ENCODE measurements at places on chromosomes 13 and 19. TPM values are rescaled to one million over a fixed set of nuclear protein-coding genes. Genes with fewer than 3 reads are reported as not detected.

- H3K36me3 ChIP-seq: peaks cover 5% of the 10 kb centered on the region
- no peak overlapping the region for H3K4me3 ChIP-seq
- no peaks in the 10 kb centered on the region for H3K27me3 ChIP-seq
- no peak for DNase-seq
Observed at GRCh38 chr19:22427547-22427946, 5.4 kb upstream of the ZNF98 start.

GRCh38 chr13:109400624-109401257, 385.6 kb downstream of the IRS2 start:
- H3K27me3 ChIP-seq: no peaks in the 10 kb centered on the region
- DNase-seq: peak; percentile 8
- no peak overlapping the region for H3K27ac ChIP-seq
- no peak overlapping the region for H3K4me3 ChIP-seq

ZNF560 gene
- total RNA-seq: not detected

PGLYRP1 gene
- not detected for total RNA-seq

- no peaks in the 10 kb centered on the region for H3K36me3 ChIP-seq
- no peak overlapping the region for H3K4me3 ChIP-seq
- peak; percentile 24 for DNase-seq
- H3K27me3 ChIP-seq: no peaks in the 10 kb centered on the region
Observed at GRCh38 chr19:32631381-32631780, 43.6 kb downstream of the ANKRD27 start.

LENG9 gene
- total RNA-seq: 4.0 TPM

GRIN2D gene
- total RNA-seq: 0.45 TPM

DNA sequence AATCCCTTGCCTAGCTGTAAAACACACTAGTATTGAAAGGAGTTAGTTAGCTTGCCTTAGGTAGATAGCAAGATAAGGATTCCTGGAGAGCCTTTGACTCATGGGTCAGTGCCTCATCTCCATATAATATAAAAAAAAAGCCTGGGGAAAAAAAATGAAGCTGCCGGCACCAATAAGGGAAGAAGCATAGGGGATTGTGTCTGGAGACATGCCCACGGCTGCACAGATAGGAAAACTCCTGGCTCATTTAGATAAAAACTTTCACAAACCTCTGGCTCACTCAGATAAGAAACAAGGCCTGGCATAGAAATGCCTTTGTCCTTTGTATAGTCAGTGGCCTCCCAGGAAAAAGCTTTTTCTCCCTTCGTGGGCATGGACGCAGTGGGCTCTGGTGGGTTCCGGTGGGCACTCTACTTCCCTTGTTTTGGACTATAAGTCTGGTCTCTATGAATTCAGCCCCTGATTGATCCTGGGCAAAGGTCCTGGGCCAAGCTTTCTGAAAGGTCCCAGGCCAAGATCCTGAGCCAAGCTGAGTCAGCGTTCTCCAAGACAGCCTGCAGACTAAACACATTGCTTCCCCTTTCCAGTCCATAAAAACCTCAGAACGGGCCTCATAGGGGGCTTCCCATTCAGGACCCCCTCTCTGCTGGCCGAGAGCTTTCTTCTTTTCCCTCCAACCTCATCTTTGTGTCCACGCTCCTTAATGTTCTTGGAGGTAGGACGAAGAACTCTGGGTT, 4.9 kb upstream of the OR7A17 start:
- H3K27me3 ChIP-seq: no peaks in the 10 kb centered on the region
- no peak for DNase-seq
- no peak overlapping the region for H3K4me3 ChIP-seq
- H3K36me3 ChIP-seq: no peaks in the 10 kb centered on the region

ZNF320 gene
- total RNA-seq: 30.1 TPM

SLC25A42 gene
- 4.0 TPM for total RNA-seq

KHSRP gene
- total RNA-seq: 136 TPM

GRCh38 chr13:43036351-43037250, 13.2 kb downstream of the DNAJC15 start:
- H3K27me3 ChIP-seq: no peaks in the 10 kb centered on the region
- H3K27ac ChIP-seq: no peak overlapping the region
- no peaks in the 10 kb centered on the region for H3K36me3 ChIP-seq
- H3K4me1 ChIP-seq: peaks cover 11% of the 10 kb centered on the region
- H3K4me3 ChIP-seq: no peak overlapping the region

GRCh38 chr13:112895521-112896465, 73.2 kb upstream of the MCF2L start:
- H3K4me1 ChIP-seq: peaks cover 47% of the 10 kb centered on the region
- no peak for DNase-seq
- peak overlapping the region; percentile 96 for H3K4me3 ChIP-seq

C1QTNF9B gene
- total RNA-seq: not detected

DNA sequence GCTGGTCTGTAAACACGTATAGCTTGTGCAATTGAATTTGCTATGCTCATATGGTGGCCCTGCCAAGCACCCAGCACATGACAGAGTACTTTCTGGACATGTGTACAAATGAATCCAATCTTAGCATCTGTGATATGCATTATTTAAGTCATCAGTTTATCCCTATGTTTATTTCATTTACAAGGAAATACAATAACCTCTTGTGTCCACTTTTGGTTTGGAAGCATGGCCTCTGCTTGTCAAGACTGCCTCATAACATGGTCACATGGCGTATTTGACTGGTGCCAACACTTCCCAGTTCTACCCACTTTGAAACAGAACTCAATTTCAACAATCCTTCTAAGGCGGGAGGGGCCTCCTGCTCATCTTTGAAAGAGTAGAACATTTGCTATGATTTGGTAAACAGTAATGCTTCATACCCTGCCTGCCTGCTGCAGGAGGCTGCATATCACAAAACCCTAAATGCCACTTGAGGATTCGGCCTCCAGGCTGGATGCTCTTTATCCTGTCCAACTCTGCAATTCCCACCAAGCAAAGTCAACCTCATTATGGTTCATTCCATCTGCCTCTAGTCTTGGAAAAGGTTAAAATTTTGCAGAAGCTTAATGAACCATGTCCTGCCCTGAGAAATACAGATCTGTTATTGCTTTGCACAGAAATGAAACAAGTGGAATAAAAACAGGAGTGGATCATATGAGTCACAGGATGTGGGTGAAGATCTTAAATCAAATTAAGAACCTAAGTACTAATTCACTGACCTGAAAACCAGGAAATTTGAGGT, 151.3 kb downstream of the CYSLTR2 start:
- H3K27ac ChIP-seq: no peak overlapping the region
- H3K4me3 ChIP-seq: no peak overlapping the region
- no peaks in the 10 kb centered on the region for H3K36me3 ChIP-seq

LILRB4 gene
- total RNA-seq: not detected

FXYD1 gene
- total RNA-seq: 0.46 TPM

DNA sequence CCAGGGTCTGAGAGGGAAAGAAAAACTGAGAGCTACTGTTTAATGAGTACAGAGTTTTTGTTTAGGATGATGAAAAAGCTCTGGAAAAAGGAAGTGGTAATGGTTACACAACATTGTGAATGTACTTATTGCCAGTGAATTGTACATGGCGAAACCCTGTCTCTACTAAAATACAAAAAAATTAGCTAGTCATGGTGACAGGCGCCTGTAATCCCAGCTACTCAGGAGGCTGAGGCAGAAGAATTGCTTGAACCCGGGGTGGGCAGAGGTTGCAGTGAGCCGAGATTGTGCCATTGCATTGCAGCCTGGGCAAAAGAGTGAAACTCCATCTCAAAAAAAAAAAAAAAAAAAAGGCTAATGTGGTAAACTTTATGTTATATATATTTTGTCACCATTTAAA, 96.3 kb downstream of the VWA8 start:
- no peaks in the 10 kb centered on the region for H3K4me1 ChIP-seq
- H3K4me3 ChIP-seq: no peak overlapping the region
- no peak for DNase-seq
- no peaks in the 10 kb centered on the region for H3K27me3 ChIP-seq
- H3K36me3 ChIP-seq: no peaks in the 10 kb centered on the region
- H3K27ac ChIP-seq: no peak overlapping the region

KLK1 gene
- not detected for total RNA-seq

GPR180 gene
- 16.5 TPM for total RNA-seq

GRCh38 chr19:18761531-18762110, 29.5 kb downstream of the COMP start:
- DNase-seq: no peak
- no peaks in the 10 kb centered on the region for H3K27me3 ChIP-seq
- no peaks in the 10 kb centered on the region for H3K36me3 ChIP-seq

LRRC8E gene
- 0.65 TPM for total RNA-seq

PGLYRP2 gene
- not detected for total RNA-seq

- no peak overlapping the region for H3K4me3 ChIP-seq
- no peak for DNase-seq
- H3K27ac ChIP-seq: no peak overlapping the region
- no peaks in the 10 kb centered on the region for H3K36me3 ChIP-seq
- H3K27me3 ChIP-seq: peaks cover 91% of the 10 kb centered on the region
Observed at GRCh38 chr19:50490411-50490811, 13.8 kb upstream of the GARIN5A start.

DNA sequence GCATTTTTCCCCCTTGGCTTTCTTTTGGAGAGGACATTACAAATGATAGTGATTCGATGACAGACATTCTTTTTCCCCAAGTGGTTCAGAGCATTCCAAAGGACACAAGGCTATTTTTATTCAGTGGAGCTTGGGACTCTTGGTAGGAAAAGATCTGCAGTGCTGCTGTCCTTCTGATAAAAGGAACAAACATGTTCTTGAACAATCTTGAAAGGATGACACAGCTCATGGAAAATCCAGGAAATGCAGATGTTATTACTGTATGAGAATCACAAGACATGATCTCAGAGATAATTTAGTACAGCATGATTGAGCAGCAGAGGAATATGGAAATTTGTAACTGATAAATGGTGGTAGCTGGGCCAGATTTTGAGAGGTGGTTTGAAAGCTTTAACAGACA, 96.2 kb upstream of the RFC3 start:
- H3K36me3 ChIP-seq: no peaks in the 10 kb centered on the region
- H3K27me3 ChIP-seq: no peaks in the 10 kb centered on the region
- peaks cover 8% of the 10 kb centered on the region for H3K4me1 ChIP-seq
- H3K27ac ChIP-seq: no peak overlapping the region

PLK5 gene
- total RNA-seq: not detected

RASIP1 gene
- 3.2 TPM for total RNA-seq

DNA sequence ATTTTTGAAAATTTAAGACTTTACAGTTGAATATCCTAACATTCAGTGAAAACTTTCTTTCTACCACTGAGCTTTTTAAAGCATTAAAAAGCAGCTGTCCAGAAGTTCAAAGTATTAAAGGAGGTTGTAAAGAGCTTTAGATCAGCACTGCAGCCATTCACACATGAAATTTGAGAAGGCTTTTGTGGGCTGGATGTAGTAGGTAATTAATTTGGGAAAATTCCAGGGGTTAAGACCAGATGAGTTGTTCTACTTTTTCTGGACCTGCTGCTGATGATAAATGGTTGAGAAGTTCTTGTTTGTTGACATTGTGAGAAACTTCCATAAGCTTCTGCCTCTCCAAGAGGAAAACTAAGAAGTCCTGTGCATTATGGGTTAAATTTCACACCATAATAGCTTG, 1779.6 kb upstream of the PRR20A start:
- H3K27me3 ChIP-seq: no peaks in the 10 kb centered on the region
- DNase-seq: no peak
- no peak overlapping the region for H3K4me3 ChIP-seq
- H3K4me1 ChIP-seq: no peaks in the 10 kb centered on the region

ZNF285 gene
- total RNA-seq: 16.6 TPM

DNA sequence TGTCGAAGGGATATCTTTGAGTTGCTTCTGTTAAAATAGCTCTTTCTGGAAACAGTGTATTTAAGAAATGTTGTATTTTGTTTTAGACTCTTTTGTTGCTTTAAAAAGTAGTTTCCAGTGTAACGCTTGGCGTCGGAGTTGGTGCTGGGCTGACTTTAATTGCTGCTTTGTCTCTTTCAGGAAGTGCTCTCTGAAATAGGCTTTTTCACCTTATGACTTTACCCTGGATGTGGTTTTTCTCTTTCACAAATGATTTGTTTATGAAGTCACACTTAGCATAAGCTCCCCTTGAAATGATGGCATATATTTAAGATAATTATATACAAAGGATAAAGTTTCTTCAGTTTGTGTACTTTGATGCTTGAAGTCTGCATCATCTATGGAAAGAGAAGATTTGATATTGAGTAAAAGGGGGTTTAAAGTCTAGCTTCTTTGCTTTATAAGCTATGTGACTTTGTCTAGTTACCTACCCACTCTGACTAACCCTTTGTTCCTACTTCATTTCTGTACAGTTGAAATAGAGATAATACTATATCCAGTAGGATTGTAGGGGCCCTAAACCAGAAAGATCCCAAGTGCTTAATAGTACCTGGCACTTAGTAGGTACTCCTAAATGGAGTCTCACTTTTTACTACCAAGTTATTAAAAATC, at the start of gene GPR18:
GPR18 (minus strand) TSS at position 170 of the 651 bp plus-strand sequence. CDS start 2,507 bp downstream, outside the sequence.
- H3K36me3 ChIP-seq: no peaks in the 10 kb centered on the region
- H3K27ac ChIP-seq: peak within 1 kb of the TSS; percentile 17
- DNase-seq: no peak

- no peak for DNase-seq
- H3K36me3 ChIP-seq: no peaks in the 10 kb centered on the region
- H3K27me3 ChIP-seq: no peaks in the 10 kb centered on the region
- no peaks in the 10 kb centered on the region for H3K4me1 ChIP-seq
- H3K27ac ChIP-seq: no peak overlapping the region
Observed at GRCh38 chr19:32945260-32945659, 26.5 kb downstream of the CEP89 start.

PSPN gene
- total RNA-seq: 0.92 TPM

DNA sequence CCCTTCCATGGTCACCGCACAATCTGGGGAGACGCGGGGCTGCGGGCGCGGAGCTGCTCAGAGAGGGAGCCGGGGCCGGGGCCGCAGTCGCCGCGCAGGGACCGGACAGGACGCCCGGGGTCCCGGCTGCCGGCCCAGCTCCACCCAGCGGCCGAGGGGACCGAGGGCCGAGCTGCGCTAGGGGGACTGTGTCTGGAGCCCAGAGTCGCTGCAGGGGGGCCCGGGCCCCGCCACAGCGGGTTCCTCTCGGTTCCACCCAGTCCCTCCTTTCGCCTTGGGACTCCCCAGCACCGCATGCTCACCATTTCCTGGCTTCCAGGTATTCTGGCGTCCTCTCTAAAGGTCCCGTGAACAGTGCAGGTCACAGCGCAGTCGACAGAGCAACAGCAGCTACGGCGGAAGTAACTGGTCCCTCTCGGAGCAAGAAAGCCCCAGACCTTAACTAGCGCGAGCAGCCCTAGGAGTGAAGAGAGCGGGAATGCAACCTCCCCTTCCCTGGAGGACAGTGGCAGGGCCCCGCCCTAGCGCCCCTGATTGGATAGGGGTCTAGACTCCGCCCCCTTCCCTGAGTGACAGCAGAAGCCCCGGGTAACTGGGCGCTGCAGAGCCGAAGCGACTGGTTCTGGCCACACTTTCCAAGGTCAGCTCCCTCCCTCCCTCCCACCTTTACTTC, at the start of gene ZNF878:
ZNF878 (minus strand) TSS at position 465 of the 673 bp plus-strand sequence; CDS start at position 305, 160 bp downstream.
- peak within 1 kb of the TSS; percentile 87 for H3K27ac ChIP-seq
- peaks cover 3% of the 10 kb centered on the region for H3K4me1 ChIP-seq
- peak; percentile 99 for DNase-seq
- H3K4me3 ChIP-seq: peak within 1 kb of the TSS; percentile 79

GRCh38 chr13:80339912-80340650, 845 bp downstream of the SPRY2 start:
- peaks cover 19% of the 10 kb centered on the region for H3K4me1 ChIP-seq
- H3K36me3 ChIP-seq: no peaks in the 10 kb centered on the region
- H3K27me3 ChIP-seq: peaks cover 17% of the 10 kb centered on the region
- H3K4me3 ChIP-seq: peak overlapping the region; percentile 96
- DNase-seq: peak; percentile 60

Data from neural progenitor cell (in vitro differentiated cells).